H9 (cell line): ENCODE measurements at places on chromosomes 6 and 20.

DNA sequence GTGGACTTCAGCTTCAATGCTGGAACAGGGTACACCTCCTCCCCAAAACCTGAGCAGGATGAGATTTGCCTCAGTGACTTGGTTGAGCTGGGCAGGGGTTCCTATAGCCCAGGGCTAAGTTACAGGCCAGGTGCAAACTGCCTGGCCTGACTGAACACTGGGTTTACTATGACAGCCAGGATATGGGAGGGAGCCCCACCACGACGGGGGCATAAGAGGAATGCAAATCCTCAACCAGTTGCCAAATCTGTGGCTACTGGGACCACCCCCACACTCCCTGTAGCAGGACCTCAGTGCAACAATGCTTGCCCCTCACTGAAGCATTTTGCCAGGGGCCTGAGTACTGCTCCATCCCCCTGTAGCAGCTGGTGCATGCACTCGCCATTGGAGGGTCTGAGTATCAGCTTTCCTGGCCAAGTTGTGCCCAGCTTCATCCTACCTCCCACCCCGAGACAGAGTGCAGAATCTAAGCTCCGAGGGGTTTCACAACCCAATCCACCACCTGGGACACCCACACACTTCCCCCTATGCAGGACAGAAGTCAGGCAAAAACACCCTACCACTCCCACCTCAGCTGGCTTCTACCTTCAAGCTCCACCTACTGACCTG is 27.6 kb downstream of the TREML4 start:
- no peak for DNase-seq

DNA sequence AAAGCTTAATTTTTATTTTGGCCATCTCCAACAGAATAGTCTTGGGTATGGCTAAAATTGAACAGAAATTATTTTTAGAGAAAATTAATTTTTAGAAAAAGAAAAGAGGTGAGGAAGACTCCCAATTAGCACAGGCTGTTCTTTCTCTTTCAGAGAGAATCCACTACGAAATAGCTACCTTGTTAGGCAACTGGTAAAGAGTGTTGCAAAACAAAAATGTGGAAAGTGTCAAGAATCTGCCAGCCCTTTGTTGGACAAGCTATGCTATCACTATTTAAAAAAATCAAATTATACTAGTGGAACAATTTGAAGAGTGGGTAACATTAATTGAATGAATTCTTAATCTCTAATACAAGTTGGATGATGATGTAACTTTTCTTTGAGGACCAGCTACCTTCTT is 19.2 kb upstream of the ZSCAN9 start:
- H3K27me3 ChIP-seq: peaks cover 47% of the 10 kb centered on the region
- peaks cover 3% of the 10 kb centered on the region; the same call in 1 of the 2 replicates for H3K4me1 ChIP-seq
- H3K36me3 ChIP-seq: no peaks in the 10 kb centered on the region
- H3K27ac ChIP-seq: no peak overlapping the region
- H3K4me3 ChIP-seq: no peak overlapping the region; the same call in 2 of the 3 replicates
- DNase-seq: no peak

- DNase-seq: no peak
- H3K4me1 ChIP-seq: no peaks in the 10 kb centered on the region
- no peaks in the 10 kb centered on the region for H3K36me3 ChIP-seq
- no peak overlapping the region for H3K27ac ChIP-seq
- no peaks in the 10 kb centered on the region for H3K27me3 ChIP-seq
- no peak overlapping the region for H3K4me3 ChIP-seq
These were observed 21.9 kb upstream of the TAF8 start for GRCh38 chr6:42028234-42029061.

DNA sequence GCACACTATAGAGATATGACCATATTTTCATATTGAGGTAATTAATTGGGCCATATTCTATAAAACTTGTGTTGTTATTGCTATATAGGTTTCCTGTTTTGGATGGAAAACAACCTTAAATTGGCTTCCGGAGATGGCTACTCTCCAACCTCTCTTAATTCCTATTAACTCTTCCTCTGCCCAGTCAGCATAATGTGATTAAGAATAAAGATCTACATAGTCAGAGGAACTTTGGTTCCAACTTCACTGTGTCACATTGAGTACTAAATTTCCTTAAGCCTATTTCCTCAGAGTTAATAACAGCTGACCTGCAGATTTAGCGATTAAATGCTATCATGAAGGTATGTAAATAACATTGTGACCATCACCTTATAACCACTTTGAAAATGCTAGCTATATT is 67.7 kb downstream of the PTPRK start:
- no peaks in the 10 kb centered on the region; the same call in 1 of the 2 replicates for H3K4me1 ChIP-seq
- no peak overlapping the region for H3K4me3 ChIP-seq
- H3K36me3 ChIP-seq: no peaks in the 10 kb centered on the region; the same call in 1 of the 2 replicates
- H3K27me3 ChIP-seq: no peaks in the 10 kb centered on the region

DNA sequence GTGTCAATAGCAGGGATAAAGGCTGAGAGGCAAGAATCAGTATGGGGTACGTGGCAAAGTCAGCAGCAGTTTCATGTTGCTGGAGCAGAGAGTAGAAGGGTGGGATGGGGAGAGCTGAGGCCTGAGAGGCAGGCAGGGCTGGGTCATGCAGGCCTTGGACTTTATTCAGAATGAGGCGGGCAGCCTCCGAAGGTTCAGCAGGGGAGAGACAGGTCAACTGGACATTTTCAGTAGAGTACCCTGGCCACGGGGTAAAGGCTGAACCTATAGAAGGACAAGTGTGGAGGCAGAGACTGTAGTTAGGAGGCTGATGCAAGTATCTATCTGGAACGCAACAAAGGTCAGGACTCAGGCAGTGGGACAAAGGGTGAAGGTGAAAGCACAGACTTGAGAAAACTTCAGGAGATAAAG is 13.7 kb downstream of the NOTCH4 start:
- no peaks in the 10 kb centered on the region for H3K36me3 ChIP-seq
- H3K4me1 ChIP-seq: no peaks in the 10 kb centered on the region
- no peak overlapping the region for H3K27ac ChIP-seq

DNA sequence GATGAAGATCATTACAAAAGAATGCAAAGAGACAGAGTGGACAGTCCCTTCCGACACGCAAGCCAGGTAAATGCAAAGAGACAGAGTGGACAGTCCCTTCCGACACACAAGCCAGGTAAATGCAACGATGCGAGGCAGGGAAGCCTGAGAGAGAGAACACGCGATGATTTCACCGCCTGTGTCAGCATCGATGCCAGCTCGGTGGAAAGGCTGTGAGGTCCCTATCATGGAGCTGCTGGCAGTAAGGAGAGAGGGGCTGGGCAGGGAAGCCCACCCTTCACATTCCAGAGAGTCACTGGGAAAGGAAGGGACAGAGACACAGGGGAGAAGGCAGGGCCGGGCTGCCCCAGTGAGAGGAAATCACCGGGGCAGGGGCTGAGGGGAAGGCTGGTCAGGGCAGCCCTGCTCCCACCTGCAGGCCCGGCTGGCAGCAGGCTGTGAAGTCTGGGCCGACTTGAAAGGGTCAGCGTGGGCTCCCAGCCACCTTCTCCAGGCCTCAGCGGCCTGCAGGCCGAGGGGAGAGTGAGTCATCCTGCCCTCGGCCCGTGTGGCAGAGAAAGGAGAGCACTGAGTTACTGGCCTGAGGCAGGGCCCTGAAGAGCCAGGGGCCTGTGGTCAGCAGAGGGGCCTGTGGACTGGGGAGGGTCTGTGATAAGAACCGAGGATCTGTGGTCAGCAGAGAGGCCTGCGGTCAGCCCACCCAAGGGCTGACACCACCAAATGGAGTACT is 80.4 kb downstream of the DACT2 start:
- H3K36me3 ChIP-seq: no peaks in the 10 kb centered on the region
- H3K4me1 ChIP-seq: no peaks in the 10 kb centered on the region
- H3K27ac ChIP-seq: no peak overlapping the region

DNA sequence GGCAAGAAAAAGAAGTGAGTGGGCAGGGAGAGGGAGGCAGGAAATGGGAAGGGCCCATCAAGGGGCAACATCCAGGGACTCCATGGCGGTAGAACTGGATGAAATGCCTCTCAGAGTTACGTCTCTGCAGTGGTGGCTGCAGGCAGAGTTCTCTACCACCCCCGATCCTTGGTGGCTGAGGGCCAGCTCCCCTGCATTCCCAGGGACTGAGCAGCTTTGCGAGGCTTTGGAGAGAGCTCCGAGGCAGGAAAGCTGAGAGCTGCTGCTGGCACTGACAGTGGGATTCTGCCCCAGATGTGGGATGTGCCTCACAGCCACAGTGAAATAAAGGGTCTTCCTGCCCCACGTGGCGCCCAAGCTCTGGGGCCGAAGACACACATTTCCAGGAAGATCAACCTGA is 236.6 kb downstream of the SLC24A3 start:
- no peak overlapping the region for H3K27ac ChIP-seq
- H3K27me3 ChIP-seq: no peaks in the 10 kb centered on the region
- no peak overlapping the region for H3K4me3 ChIP-seq
- H3K4me1 ChIP-seq: no peaks in the 10 kb centered on the region; the same call in 1 of the 2 replicates
